Uterine smooth muscle cell (primary cell): ENCODE measurements at places on chromosomes 12 and 14. TPM values are rescaled to one million over a fixed set of nuclear protein-coding genes. Genes with fewer than 3 reads are reported as not detected.

Gene NACA
- total RNA-seq: 1,021 and 1,089 TPM in 2 replicates

Gene GLIPR1
- 79.2 and 115 TPM in 2 replicates for total RNA-seq

Gene SOCS2
- 18.4 and 18.5 TPM in 2 replicates for total RNA-seq

Gene BMAL2
- total RNA-seq: 75.5 and 111 TPM in 2 replicates

Gene TSPAN19
- 0.11 and 0.25 TPM in 2 replicates for total RNA-seq

Gene KCNH3
- total RNA-seq: under 0.01 TPM in 1 of 2 replicates, not detected in the other

Gene ANKS1B
- 1.2 TPM in 2 replicates for total RNA-seq

Gene ESYT1
- total RNA-seq: 475 and 484 TPM in 2 replicates

Gene TTC9
- under 0.01 TPM in 2 replicates for total RNA-seq

Gene RNASE1
- total RNA-seq: 0.22 TPM in 1 of 2 replicates, not detected in the other

Gene SERPINA10
- under 0.01 TPM in 1 of 2 replicates, not detected in the other for total RNA-seq

Gene BCL11B
- under 0.01 TPM in 1 of 2 replicates, not detected in the other for total RNA-seq

Gene ANO4
- total RNA-seq: 5.9 and 7.4 TPM in 2 replicates

Gene CD69
- 0.11 TPM in 1 of 2 replicates, not detected in the other for total RNA-seq

Gene BEST3
- 0.12 TPM in 1 of 2 replicates, not detected in the other for total RNA-seq

Gene TEX52
- total RNA-seq: 0.12 TPM in 1 of 2 replicates, not detected in the other

Gene GPR135
- total RNA-seq: 2.2 and 3.0 TPM in 2 replicates

Gene SUSD6
- total RNA-seq: 3.1 and 5.6 TPM in 2 replicates

Gene GLIPR1L1
- total RNA-seq: not detected in 2 replicates

Gene TAS2R13
- 1.5 and 2.3 TPM in 2 replicates for total RNA-seq

Gene PITPNM2
- 4.6 and 6.5 TPM in 2 replicates for total RNA-seq

Gene GPR137C
- 0.37 and 0.44 TPM in 2 replicates for total RNA-seq

Gene PKP2
- total RNA-seq: 0.12 TPM in 1 of 2 replicates, not detected in the other

Gene AQP6
- total RNA-seq: 0.12 TPM in 1 of 2 replicates, not detected in the other

Gene RNASE13
- total RNA-seq: not detected in 2 replicates

Gene IFNG-AS1
- total RNA-seq: not detected in 2 replicates

Gene NFE2
- total RNA-seq: not detected in 2 replicates

Gene OTOGL
- total RNA-seq: under 0.01 and 0.22 TPM in 2 replicates

Gene CMKLR1
- not detected in 2 replicates for total RNA-seq

Gene AJUBA
- 30.9 and 65.7 TPM in 2 replicates for total RNA-seq

Gene IFI27
- total RNA-seq: 23.8 and 28.6 TPM in 2 replicates

Gene OR6C3
- total RNA-seq: not detected in 2 replicates

Gene C12orf50
- total RNA-seq: under 0.01 TPM in 1 of 2 replicates, not detected in the other

Gene USP44
- 3.4 and 3.7 TPM in 2 replicates for total RNA-seq

Gene TAPBPL
- 7.1 and 12.1 TPM in 2 replicates for total RNA-seq

Gene GAS2L3
- total RNA-seq: 44.6 and 87.9 TPM in 2 replicates
